ENCODE measurements at places on chromosomes 4 and X. TPM values are rescaled to one million over a fixed set of nuclear protein-coding genes. Genes with fewer than 3 reads are reported as not detected.

GRCh38 chrX:30570505-30570904 is 7.1 kb downstream of the TASL start:
- no peak for DNase-seq

DNA sequence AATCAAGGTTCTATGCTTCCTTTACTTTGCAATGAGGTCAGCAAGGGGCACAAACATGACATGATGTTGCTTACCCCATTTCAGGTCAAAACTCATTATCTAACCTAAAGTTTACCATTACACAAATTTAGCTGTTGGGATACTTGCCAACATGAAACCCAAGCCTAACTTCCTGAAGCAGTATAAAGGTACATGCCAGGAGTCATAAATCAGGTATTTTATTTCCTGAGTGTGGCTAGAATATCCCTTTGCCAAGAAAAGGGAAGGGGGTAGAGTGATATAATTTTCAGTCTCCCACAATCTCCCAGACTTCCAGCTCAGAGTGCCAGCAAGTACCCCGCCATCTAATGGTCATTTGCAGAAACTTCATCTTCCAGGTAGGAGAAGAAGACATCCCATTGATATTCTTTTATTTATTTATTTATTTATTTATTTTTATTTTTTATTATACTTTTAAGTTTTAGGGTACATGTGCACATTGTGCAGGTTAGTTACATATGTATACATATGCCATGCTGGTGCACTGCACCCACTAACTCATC is 136.6 kb downstream of the NEXMIF start:
- DNase-seq: no peak

GRCh38 chr4:152363086-152363485 is 172.8 kb downstream of the FBXW7 start:
- DNase-seq: no peak

- DNase-seq: no peak
Observed at GRCh38 chr4:183968502-183968901, 63.4 kb downstream of the STOX2 start.

GRCh38 chrX:41558531-41558930 is 111.4 kb downstream of the NYX start:
- no peak for DNase-seq

DNA sequence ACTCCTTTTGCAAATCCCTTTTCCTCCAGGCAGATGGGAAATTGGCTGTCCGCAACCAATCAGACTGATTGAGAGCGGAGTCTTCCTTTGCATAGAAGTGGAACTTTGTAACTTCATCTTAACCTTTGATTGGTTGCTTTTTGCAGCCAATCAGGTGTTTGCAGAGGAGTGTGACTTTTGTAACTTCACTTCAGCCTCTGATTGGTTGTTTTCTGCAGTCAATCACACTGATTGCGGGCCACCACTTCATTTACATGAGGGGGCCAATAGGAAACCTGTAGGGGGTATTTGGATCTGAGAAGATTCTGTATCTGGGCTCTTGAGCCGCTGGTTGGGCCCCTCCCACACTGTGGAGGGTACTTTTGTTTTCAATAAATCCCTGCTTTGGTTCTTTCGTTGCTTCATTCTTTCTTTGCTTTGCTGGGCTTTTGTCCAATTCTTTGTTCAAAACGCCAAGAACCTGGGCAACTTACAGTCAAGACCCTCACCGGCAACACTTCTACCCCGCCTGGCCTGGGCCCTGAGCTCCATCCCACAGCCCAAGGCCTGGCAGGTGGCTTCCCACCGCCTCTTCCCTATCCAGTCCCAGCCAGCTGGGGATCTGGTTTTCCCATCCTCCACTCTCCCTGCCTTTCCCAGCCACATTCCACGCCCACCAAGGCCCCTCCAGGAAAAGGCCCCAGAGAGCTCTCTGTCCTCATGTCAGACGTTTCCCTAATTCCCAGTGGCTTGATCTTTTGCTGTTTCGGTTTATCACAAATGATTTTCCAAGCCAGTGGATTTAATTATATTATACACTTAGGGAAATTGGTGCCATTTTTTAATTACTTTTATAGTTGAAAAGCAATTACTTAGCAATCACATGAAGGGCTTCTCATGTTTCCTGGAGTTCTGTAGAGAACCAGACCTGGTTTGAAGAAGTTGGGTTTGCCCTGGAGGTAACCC is 110.2 kb upstream of the STX18 start:
- DNase-seq: no peak

DNA sequence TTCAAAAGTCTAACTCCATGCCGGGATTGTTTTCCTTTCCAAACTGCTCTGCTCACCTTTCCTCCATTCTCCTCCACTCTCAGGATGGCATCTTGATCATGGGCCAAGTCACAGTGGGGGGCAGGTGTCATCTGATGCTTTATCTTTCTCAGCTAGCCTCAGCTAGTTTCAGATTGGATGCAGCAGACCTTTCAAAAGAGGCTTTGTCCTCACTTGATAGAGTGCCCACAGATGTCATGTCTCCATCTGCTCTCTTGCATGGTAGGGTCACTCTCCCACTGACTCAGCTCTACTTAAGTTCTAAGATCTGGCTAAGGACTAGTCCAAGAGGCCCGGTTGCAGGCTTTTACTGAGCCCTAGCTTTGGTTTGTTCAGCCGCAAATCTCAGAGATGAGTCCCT is 341.8 kb upstream of the GALNT7 start:
- no peak for DNase-seq

GRCh38 chr4:3179126-3179706 is 69.7 kb upstream of the MSANTD1 start:
- no peak for DNase-seq

GRCh38 chrX:11172415-11172814 is 61.3 kb downstream of the HCCS start:
- DNase-seq: no peak

GRCh38 chrX:118225711-118226428 is 109.3 kb upstream of the KLHL13 start:
- no peak for DNase-seq

DNA sequence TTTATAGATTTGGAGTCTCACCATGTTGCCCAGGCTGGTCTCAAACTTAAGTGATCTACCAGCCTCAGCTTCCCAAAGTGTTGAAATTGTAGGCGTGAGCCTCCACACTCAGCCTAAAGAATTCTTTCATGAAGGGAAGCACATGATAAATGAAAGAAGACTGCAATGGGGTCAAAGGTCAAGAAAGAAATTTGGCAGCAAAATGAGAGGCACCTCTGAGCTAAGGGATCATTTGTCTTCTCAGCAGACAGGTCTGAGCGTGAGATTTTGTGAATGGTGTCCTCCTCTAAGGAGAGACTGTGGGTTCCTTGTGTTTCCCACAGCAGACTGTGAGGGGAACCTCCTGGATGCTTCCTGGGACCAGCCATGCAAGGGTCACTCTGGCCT is 57.5 kb upstream of the EGFL6 start:
- no peak for DNase-seq

GRCh38 chrX:149060921-149061320 is 444.2 kb downstream of the IDS start:
- DNase-seq: no peak

- no peak for DNase-seq
Observed at GRCh38 chr4:25727711-25728493, 72.3 kb downstream of the SLC34A2 start.

- DNase-seq: no peak
Observed at GRCh38 chr4:13977746-13978145, 350.2 kb upstream of the BOD1L1 start.

- no peak for DNase-seq
Observed at GRCh38 chr4:54402880-54403480, 173.9 kb downstream of the PDGFRA start.

DNA sequence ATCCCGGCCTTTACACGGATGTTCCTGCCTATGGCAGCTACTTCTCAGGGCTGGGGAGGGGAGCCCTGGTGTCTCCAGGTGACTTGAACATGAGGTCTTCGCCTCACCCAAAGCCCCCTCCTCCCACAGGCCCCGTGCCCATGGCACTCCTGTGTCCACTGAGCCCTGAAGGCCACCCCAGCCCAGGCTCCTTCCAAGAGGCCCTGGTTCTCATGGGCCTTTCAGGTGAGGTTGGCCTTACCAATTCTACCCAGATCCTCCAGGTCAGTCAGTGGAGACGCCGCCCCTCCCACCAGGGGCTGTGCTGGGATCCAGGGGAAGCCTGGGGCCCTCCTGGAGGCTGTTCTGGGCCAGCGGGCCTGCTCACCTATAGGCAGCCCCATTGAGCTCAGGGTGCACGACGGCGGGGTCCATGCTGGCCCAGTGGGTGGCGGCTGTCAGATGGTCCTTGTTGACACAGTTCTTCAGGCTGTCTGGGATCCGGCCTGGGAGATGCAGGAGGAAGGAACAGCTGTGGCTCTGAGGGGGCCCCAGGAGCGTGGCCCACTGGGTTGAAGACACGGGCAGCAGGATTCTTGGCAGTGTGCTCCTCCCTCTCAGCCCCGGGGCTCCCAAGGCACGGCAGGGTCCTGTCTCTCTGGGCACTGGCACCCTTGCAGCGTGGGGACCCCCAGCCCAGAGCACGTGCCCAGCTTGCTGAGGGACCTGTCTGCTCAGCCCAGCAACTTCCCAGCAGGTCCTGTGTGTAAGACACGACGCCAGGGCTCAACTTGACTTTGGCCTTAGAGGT is 36.2 kb downstream of the CTBP1 start:
- no peak for DNase-seq

Gene NMU
- total RNA-seq: not detected

Gene TCEAL1
- total RNA-seq: 76.4 TPM

Gene ZAR1
- total RNA-seq: not detected

Gene PAGE2
- not detected for total RNA-seq

Gene FAM9B
- not detected for total RNA-seq

Gene CCNA2
- 3.8 TPM for total RNA-seq

Gene ADRA2C
- 3.5 TPM for total RNA-seq

Gene MAGEB4
- total RNA-seq: not detected

Gene BEX5
- total RNA-seq: 1.6 TPM
